ENCODE measurements at places on chromosomes 12 and 14.

GRCh38 chr12:109715310-109716091 is 1.9 kb downstream of the FAM222A start:
- no peak for DNase-seq

- DNase-seq = no peak
Observed at GRCh38 chr12:54684636-54685630, 36.8 kb upstream of the DCD start.

GRCh38 chr14:92797935-92798653 is 4.0 kb downstream of the GOLGA5 start:
- no peak for DNase-seq

DNA sequence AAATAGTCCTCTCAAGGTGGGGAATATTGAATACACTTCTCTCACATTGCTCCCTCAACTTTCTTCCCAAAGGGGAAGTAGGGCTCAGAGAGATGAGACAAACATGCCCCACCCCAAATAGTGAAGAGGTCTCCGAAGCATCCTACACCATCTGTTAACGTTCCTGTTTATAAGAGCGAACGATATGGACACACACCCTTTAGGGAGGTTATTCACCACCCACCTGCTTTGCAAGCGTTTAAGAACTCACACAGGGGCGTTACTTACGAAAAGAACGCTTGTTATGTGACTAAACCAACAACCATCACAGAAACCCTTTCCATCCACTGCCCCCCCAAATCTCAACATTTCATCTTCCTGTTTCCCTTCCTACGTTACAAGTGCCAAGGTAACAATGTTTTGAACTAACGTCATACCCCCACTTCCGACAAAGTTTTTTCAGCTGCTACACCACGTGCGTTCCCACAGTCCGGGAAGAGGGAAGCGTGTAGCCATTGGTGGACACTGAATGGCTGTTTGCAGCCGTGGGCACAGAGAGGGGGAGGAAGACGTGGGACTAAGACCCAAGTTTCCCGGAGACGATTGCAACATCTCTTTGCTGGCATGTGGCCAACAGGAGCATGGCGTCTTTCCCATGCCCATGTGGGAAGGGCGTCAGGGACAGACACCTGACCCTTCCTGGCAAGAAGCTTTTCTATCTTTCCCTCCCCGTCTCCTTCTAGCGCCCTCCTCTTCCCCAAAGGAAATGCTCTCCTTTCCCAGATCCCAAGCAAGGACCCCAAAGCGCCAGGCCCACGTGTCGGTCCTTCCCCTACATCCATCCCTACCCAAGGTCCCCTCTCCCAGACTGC is 1.2 kb downstream of the YBX3 start:
- DNase-seq = peak; percentile 96

- no peak for DNase-seq
Observed at GRCh38 chr14:100967930-100968329, 64.4 kb upstream of the RTL1 start.

GRCh38 chr12:118033323-118033722 is 16.8 kb downstream of the RFC5 start:
- no peak for DNase-seq

- DNase-seq = no peak
Observed at GRCh38 chr12:58028294-58028693, 86.9 kb downstream of the ATP23 start.

- DNase-seq = no peak
Observed at GRCh38 chr14:102891111-102891510, 31.4 kb upstream of the AMN start.

DNA sequence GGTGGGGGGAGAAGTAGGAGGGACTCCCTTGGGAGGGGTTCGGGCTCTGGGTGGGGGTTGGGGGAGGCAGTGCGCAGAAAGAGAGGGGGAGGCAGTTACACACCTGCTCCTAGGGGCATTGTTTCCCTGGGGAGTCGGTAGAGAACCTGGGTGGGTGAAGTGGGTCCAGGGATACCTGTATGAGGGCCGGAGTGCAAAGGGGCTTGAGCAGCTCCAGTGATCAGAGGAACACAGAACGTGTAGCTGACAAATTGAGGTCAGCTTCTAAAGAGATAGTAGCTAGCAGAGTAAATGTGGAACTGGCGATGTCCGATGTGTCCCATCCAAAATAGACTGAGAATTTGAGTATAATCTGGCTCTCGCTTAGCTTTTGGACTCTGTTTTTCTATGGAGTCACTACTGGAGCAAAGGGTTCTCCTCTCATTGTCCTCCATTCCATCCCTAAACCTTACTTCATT is 502 bp downstream of the SMARCD1 start:
- no peak for DNase-seq
